Stimulated activated CD4-positive, alpha-beta T cell treated with anti-CD3 and anti-CD28 coated beads, Interleukin-1b, Interleukin-23, amount 100 ng/mL, for 4 hours (primary cell): ENCODE measurements at places on chromosomes 3 and 15.
A peak's percentile ranks its signal among the peaks of the same experiment; 100 is the strongest.

GRCh38 chr3:5080779-5081550 lies 41.1 kb upstream of the ARL8B start:
- no peak for DNase-seq

- no peak for DNase-seq
Measured at GRCh38 chr3:193938613-193939012, 197.3 kb upstream of the HES1 start.

DNA sequence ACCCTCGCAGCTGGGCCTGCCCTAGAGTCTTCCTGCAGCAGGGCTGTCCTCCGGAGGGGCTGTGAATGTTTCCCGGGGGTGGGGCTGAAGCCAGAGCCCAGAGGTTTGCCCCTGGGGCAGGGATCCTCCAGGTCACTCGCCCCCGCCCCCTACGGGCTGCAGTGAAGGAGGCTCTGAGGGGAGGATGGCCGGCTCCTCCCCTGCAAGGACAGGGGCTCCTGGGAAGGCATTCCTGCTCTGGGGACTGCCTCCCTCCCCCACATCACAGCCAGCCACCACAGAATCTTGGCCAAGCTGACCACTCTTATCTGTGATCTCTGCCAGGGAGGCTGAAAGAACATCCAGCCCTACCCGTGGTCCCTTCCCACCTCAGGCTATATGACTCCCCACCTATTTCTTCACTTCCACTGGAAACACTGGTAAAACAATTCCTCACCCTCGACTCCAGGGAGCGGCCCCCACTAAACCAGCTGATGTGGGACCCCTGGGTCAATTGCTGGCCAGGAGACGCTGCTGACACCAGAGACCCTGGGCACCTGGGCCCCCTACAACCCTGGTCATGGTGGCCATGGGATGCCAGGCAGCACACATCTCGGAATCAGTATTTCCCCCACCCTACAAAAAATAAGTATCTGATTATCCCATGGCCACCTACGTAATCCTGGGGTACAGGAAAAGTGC lies 66.0 kb downstream of the HMCES start:
- no peak for DNase-seq

- DNase-seq = no peak
Measured at GRCh38 chr15:99566157-99566897, 543 bp downstream of the MEF2A start.

GRCh38 chr15:33587773-33588172 lies 277.0 kb downstream of the RYR3 start:
- no peak for DNase-seq

DNA sequence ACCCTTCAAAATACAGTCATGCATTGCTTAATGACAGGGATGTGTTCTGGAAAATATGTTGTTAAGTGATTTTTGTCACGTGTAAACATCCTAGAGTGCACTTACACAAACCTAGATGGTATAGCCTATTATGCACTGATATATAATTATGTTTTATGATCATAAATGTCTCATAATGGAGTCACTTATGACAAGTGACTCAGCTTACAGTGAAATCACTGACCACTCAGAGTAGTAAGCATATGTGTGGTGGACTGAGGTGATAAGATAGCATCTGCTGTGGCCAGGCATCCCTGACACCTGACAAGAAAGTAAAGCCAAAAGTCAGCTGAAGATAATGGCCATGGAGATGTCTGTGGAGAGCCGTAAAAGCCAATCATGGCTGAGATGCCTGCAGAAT lies 5.4 kb downstream of the ACAD11 start:
- DNase-seq = no peak

GRCh38 chr15:70087708-70088352 lies 9.9 kb downstream of the TLE3 start:
- no peak for DNase-seq

GRCh38 chr3:23601091-23601822 lies 204.5 kb upstream of the UBE2E1 start:
- DNase-seq = no peak

DNA sequence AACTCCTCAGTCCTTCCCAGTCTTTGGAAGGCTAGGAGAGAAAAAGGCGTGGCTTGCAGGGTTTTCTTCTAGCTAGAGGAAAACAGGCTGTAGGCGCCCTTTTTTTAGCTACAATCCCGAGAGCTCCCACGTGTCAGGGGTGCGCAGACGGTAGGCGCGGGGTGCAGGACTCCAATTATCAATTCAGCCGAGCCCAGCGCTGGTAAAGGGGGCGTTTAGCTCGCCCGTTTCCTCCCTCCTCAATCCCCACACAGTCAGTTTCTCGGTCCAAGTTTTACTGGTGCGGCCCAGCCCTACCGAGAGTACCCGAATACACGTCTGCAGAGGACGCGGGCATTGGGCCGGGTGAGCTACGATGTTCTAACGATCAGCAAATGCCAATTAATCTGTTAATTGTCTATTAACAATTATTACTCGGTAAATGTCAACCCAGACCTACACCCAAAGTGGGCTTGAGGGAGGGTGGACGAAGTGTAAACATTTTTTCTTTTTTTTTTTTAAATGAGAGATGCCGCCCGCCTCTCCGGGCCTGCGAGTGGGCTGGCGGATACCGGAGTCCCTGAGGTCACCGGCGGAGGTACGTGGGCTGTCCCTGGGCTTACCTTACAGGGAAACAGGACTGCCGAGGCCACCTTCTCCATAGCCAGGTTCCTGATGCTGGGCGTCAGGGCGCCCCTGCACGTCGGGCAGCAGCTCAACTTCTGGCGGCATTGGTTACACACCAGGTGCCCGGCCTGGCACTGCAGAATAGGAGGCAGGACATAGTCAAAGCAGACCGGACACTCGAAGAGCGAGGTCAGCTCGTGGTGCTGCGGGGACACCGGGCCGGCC lies 923 bp downstream of the SIAH2 start:
- no peak for DNase-seq

DNA sequence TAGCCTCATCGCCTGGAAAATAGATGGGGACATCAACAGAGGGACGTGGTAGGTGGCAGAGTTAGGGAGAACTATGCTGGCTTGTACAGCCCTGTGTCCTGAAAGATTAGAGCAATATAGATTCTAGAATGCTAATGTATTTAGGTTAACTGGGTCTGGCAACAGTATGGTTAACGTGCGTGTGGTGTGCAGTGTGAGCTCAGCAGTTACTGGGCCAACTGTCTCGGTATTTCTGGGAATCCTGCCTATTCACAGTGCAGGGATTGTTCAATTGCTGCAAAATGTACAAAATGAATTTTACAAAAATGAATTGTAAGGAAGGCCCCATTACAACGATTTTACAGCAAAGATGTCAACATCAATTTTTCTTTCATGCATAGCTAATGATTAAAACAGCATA lies 20.6 kb downstream of the MEIS2 start:
- no peak for DNase-seq

DNA sequence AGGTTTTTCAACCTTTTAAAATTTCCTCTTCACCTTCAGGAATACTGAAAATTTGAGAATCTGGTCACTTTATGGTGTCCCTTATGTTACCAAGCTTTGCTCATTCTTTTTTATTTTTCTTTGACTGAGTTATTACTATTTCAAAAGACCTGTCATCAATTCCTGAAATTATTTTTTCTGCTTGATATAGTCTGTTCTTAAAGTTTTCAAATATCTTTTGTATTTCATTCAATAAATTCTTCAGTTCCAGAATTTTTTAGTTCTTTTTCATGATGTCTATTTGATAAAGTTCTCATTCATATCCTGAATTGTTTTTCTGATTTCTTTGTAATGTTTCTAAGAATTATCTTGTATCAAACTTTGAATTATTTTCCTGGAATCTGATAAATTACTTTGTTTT lies 63.9 kb downstream of the UQCC5 start:
- no peak for DNase-seq

DNA sequence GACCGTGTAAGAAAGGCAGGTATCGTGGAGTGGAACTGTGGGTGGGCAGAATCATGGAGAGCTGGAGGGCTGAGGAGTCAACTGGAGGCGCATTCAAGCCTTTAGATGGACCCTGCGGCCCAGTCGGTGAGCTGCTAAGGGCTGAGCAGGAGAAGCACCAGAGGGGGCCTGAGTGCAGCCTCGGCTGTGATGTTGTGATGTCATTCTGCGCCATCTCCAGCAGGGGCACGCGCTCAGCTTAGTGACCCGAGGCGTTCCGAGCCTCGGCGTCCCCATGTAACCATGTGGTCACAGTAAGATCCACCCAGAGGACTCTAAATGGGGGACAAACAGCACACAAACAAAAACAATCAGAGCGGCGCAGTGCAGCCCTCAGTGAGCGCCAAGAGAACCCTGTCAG lies 76.8 kb downstream of the VGLL4 start:
- no peak for DNase-seq

- no peak for DNase-seq
Measured at GRCh38 chr3:55607844-55608243, 120.7 kb upstream of the WNT5A start.

DNA sequence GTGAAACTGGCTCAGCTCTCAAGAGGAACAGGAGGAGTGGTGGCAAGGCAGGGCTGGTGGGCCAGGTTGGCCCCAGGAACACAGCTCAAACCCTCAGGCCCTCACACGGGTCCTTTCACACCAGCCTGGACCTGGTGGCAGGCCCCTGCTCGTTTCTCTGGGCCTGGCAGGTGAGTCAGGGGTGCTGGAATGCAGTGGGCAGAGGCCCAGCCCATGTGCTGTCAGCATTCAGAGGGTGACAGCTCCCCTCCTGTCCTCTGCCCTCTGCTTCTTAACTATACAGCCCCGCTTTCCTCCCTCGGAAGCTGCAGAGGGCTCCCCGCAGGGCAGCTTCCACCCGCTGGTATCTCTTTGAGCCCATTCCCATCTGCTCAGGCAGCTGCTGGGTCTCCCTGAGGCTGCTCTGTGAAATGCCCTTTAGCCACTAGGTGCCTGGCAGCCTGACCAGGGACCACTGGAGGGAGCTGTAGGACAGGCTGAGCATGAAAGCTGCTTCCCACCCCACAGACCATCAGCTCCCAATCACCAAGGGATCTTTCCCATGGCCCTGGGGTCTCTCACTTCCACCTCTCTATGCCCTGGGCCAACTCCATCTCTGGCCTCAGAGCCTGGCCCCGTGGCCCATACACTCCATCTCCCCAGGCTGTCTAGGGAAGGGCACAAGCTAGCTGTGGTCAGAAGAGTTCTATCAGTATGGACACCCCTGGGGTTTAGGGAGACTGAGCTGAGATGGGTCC lies 24.8 kb downstream of the SHF start:
- DNase-seq = peak; percentile 37

DNA sequence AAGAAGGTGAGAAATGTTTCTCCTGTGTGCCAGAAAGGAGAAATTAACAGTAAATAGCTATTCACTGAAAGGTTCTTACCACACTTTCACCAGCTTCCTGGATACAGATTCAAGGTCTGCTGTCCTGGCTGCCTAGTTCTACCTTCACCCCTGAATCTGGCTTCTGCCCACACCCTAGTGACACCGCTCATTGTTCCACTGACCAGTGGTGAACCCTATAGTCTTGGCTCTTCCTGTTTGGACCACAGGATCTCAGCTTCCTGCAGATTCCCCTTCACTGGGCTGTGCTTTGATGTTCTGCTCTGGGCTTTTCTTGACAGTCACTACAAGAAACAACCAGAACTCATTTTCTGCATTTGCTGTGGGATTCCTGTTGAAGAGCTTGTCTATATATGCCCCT lies 250.0 kb downstream of the XXYLT1 start:
- DNase-seq = no peak

GRCh38 chr3:126553284-126554084 lies 5.2 kb downstream of the C3orf22 start:
- DNase-seq = no peak

GRCh38 chr15:62297522-62297921 lies 132.4 kb upstream of the C2CD4B start:
- DNase-seq = no peak

DNA sequence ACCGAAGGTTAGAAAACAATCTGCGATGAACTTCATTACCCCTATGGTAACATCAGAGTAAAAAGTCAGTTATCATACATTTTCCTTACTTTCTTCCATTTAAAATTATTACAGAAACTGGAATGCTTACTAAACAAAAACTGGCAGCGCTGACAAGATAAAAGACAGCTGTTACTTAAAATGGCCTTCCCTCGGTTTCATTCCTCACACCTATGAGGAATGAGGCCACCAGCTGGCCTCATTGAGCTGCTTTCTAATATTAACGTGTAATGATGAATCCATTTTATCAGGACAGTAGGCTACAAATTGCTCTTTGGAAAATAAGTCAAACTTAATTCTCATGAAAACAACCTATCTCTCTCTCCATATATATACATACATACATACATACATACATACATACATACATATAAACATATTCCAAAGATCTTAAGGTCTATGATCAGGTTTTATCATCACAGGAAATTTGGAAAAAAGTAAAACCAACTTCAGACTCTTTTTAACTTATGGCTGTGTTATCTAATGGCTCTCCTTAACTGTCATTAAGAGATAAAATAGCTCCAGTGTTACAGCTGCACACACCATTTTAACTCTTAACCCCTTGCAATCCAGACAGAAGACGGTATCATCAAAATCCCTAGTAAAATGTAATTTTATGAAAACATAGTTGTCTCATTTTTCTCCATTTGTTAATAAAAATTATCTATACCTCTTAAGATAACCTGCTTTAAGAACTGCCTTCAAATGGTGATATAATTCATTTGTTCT lies 5.2 kb downstream of the CCNL1 start:
- DNase-seq = no peak

DNA sequence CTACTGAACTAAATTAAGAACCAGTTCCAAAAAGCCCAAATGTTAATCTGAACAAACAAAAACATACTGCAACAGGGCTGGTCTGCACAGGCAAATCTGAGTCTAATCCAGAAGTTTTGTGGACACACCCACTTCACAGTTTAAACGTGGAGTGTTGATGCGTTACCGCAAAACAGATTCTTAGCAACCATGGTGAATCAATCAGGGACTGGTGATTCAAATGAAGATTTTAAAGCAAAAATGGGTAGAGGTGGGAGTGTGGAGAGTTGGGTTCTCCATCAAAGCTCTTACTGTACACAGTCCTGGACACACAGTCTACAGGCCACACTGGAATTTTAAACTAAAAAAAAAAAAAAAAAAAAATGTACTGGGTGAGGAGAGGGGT lies 5.2 kb downstream of the ANXA2 start:
- no peak for DNase-seq

- no peak for DNase-seq
Measured at GRCh38 chr3:153767601-153768560, 353.3 kb upstream of the ARHGEF26 start.

DNA sequence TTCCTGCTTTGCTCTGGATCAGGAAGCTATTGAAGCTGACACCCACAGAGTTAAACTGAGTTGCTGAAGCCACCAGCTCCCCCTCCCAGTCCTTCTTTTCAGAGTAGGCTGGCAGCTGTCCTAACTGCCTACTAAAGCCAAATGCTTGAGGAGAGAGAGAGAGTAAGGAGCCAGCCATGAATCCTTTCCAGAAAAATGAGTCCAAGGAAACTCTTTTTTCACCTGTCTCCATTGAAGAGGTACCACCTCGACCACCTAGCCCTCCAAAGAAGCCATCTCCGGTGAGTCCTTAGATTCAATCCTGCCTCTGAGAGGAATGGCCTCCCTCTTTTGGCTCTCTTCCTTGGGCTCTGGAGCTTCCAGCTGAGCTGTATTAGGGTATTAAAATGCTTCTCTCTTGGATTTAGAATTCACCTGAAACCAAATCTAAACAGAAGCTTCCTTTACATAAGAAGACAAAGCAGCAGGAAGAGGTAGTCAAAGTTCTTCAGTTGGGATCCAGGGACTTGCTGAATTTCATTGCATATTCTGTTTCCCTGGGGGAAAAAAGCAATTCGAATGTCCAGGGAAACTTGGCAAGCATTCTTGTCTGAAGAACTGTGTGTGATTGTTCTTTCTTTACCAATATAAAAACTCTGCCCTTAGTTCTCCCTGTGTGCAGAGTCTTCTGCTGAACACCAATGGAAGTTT lies at the start of gene SLC15A2:
SLC15A2 (plus strand) TSS at position 101 of the 690 bp plus-strand sequence; CDS start at position 177, 76 bp downstream.
- DNase-seq = no peak

GRCh38 chr3:129365296-129366136 lies 62.9 kb downstream of the EFCAB12 start:
- no peak for DNase-seq
